ENCODE measurements at places on chromosomes 12 and 14.

DNA sequence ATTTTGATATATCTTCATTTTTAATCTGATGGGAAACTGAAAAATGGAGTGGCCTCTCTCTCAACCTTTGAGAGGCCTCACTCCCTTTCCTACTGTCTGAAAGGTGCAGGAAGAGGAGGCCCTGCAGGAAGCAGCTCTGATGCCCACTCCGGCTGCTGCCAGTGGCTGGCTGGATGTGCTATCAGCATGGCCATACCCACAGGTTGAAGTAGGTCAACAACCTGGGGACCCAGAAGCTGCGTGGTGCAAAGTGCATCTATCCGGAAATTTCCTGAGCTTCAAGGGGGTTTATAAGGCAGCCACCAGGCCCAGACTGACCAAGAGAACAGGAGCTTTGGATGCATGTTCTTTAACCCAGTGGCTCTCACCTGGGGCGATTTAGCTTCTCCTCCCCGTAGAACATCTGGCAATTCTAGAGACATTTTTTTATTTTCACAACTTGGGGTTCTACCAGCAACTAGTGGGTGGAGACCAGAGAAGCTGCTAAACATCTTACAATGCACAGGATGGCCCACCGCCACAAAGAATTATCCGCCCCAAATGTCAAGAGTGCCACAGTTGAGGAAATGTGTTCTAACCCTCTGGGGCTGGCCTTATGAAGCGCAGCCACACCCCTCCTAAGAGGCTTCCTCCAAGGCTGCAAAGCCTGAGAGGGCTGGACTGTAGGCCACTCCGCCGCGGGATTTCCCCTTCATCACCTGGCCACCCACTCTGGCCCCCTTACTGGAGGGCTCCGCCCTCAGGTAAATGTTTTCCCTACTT, 8.2 kb upstream of the BATF start:
- no peak for DNase-seq

- no peak for DNase-seq
Observed at GRCh38 chr12:12290206-12290605, 23.4 kb upstream of the LRP6 start.

DNA sequence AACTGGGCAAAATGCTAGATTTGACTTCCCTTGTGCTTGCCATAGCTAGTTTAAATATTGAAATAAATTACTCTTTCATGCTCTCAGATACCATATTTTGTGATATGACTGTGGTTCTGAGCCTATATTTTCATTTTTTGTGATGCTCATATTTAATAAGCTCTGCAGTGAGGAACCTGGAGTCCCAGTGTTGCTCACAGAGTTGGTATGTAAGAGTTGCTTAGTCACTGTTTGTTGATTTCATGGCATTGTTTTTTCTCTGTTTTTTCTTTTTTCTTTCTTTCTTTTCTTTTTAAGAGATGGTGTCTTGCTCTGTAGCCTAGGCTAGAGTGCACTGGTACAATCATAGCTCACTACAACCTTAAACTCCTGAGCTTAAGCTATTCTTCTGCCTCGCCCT, 750.5 kb upstream of the TMEM132C start:
- DNase-seq = no peak

GRCh38 chr12:114512351-114512750, 106.4 kb upstream of the TBX5 start:
- no peak for DNase-seq

DNA sequence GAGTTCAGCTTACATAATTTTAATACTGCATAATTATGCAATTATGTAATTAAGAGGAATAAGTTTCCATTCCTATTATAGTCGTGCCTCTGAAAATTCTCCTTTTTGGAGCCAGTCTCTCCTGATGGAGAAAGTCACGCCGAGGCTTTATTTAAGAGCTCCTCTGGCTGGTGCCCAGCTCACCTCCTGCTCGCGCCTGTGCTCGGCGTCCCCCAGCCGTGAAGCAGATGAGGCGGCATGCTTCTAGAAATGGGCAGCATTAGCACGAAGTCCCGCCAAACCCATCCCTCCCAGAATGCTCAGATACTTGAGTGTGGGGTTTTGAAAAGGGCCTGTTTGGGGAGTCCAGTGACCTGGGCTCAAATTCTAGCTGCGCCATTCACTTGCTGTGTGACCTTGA, 153.0 kb downstream of the PHETA1 start:
- no peak for DNase-seq

DNA sequence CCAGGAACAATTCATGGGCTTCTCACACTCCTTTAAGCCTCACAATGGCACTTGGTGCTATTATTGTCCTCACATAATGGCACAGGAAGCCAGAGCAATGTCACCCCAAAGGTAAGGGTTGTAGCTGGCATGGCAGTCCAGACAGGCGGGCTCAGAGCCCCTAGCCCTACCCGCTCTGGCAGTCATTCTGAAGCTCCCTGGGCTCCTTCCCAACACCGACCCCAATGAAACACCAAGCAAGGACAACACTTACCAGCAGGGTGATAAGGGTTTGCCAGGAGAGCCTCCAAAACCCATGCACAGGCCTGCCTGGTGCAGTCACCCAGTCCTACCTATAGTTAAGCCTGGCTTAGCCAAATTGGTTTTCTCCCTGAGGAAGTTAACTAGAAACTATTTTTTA, 30.8 kb downstream of the MAX start:
- DNase-seq = no peak

GRCh38 chr12:34296143-34297041, 274.1 kb downstream of the ALG10 start:
- no peak for DNase-seq

GRCh38 chr12:112839386-112839972, 47.9 kb downstream of the RPH3A start:
- DNase-seq = no peak

DNA sequence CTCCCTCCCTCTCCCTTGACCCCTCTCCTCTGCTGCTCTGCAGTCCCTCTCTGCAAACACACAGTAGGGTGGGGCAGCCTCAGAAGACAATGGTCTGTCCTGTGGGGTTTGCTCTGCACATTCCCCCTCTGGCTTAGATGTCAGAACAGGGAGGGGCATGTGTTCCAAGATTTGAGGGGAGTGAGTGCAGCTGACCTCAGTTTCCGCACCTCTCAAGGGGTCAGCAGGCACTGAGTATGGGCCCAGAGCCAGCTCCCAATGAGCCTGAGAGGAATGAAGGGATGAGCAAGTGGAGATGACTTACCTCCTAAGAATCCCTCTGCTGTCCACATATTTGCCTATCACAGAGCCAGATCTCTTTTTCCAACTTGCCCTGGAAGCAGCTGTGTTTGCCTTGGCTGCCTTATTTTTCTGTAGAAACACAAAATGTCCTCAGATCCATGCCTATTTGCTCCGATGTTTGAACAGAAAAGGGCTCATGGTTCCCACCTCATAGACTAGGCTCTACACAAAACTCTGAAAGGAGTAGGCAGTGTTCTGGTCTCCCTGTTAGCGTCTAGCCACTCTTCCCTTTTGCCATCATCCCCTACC, 111.4 kb downstream of the CRACR2A start:
- DNase-seq = no peak

DNA sequence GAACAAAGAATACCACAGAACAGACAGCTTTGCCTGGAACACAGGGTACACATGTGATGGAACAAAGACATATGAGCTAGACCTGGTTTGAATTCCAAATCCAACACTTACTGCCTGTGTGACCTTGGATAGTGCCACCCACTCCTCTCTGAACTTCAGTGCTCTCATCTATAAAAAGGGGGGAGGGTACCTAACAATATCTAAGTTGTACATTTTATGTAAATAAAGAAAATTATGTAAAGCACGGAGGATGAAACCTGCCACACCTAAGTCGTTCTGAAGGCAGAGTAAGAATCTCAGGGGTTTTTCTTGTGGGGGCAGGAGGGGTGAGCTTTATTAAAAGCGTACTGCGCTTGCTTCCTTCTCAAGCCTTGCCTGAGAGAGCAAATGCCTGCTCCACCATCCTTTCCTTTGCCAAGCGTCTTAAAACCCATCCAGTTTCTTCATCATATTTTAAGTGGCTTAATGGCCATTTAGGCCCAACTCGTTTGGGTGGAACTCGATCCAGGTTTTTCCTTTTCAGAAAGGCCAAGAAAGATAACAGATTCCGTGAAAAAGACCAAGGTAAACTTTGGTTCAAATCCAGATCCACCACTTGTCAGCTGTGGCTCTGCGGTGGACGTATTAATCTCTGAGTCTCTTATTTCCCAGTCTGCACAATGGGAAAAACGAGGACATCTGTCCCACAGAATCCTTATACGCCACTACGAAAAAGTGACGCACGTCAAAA, 946 bp downstream of the DDX24 start:
- DNase-seq = no peak

- no peak for DNase-seq
Observed at GRCh38 chr14:76274324-76274723, 101.6 kb upstream of the ESRRB start.

GRCh38 chr12:27710592-27711316, at the start of gene MRPS35:
Gene MRPS35, plus strand, starts transcription at chr12:27710832. Its CDS starts 12 bp downstream, at chr12:27710844.
- peak; percentile 20 for DNase-seq

- DNase-seq = no peak
Observed at GRCh38 chr12:125247477-125247876, 182.2 kb downstream of the AACS start.

GRCh38 chr14:67668559-67668958, 5.9 kb downstream of the VTI1B start:
- DNase-seq = no peak

DNA sequence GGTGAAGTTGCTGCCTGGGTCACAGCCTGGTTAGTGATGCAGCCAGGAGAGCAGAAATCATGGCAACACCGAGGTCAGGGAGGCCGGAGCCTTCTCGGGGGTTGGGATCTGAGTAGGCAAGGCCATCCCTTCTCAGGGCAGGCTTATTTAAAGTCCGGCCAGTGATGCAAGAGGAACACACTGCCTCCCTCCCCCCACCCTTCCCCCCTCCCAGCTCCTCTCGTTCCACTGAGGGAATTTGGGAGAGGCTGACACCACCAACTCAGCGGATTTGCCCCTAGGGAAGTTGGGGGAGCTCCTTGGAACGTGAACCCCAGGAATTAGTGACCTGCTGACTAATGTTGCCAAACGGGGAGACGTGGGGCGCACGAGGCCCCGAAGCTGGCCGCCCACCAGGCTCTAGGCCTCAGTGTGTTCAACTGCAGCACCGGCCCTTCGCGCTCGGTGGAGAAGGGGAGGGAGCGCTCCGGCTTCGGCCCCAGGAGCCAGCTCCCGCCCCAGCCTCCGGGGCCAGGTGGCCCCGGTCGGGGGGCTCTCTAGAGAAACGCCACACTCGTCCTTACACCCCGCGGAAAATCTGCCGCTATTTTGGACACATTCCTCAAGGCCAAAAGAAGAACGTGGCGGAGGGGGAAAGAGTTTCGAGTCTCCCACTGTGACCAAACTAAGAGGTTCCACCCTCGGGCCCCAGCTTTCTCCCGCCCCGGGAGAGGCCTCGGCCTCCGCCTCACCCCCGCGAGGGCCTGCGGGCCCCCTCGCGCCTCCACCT, 1.6 kb downstream of the CTDSP2 start:
- DNase-seq = no peak

DNA sequence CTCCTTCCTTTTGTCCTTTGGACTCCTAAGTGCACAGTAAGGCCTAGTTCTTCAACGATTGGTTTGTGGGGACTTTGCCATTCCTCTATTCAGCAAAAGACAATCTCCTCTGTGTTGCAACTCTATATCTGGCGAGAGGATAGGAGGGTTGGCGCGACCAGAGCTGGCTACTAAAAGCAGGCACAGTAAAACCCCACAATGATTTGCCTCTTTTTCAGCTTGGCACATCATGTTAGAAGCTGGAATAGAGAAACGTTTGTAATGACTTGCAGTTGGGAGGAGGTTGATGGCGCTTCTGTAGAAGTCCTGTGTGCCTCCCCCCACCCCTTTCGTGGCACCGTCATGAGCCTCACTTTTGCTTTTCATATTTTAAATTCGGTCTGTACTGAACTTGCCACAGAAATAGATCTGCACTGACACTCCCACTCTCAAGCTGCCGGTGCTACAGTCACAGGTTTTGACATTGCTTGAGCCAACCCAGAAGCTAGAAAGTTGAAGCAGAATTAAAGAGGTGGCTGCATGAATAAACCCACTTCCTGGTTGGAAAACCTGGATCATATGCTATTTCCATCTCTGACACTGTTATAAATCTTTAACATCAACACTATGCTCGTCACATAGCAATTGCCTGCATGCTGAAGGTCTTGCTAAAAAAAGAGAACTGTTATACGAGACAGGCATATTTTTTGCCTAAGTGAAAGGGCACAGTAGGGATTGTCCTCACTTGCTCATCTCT, 315.3 kb upstream of the PRICKLE1 start:
- DNase-seq = no peak

GRCh38 chr12:46468160-46468559, 95.6 kb upstream of the SLC38A2 start:
- no peak for DNase-seq

- DNase-seq = no peak
Observed at GRCh38 chr12:28540324-28540714, 350.1 kb downstream of the CCDC91 start.

GRCh38 chr12:129075460-129076208, 222.4 kb downstream of the GLT1D1 start:
- DNase-seq = no peak

- no peak for DNase-seq
Observed at GRCh38 chr12:28569698-28570411, 379.6 kb downstream of the CCDC91 start.

DNA sequence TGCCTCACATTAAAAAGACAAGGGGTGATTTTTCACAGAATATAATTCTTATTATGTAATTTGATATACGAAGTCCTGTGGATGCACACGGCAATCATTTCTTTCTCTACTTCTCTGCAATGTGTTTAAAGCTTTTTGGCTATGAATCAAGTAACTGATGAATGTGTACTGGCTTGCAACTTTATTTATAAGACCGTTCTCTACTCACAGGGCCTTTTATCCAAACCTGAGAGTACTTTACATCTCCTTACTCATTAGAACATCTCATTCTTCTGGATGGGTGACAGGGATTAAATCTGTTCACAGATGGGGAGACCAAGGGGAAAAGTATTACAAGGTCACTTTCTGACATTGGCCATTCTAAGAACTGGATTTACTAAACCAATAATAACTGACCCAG, 215.8 kb upstream of the DIO2 start:
- no peak for DNase-seq

DNA sequence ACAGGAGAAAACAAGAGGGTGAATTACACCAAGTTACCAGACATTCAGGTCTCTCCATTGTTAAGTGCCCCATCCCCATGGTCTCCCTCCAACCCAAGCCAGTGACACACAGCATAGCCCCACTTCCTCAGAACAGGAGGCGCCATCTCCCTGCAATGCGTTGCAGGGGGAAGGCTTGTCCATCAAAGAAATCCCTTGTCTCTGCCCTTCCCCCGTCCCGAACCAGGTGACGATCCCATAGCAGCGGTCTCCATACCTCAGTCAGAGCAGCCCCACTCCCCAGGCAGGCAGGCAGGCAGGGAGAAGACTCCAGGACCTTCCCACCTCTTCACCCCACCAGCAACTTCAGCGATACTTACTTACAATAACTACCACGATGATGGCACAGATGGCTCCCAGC, 5.9 kb downstream of the VAMP1 start:
- DNase-seq = no peak

DNA sequence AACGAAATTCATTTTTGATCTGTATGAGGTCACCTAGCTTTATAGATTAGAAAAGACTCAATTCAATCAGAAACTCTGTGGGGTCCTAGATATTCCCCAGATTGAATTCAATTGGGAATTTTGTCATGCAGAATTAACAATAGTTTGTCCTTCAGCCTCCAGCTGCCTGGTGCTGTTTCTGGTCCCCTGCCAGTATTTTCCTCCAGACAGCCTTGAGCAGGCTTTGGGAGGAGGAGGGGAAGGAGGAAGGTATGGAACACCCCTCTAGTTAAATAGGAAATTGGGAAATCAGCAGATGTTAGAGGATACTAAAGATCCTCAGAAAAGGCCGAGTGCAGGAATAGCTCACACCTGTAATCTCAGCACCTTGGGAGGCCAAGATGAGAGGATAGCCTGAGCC, 10.6 kb downstream of the GRIP1 start:
- no peak for DNase-seq

GRCh38 chr12:31813305-31813704, 84.5 kb upstream of the AMN1 start:
- DNase-seq = no peak

Data from D721Med (cell line).